ENCODE measurements at places on chromosomes 7 and 10. TPM values are rescaled to one million over a fixed set of nuclear protein-coding genes. Genes with fewer than 3 reads are reported as not detected.

DNA sequence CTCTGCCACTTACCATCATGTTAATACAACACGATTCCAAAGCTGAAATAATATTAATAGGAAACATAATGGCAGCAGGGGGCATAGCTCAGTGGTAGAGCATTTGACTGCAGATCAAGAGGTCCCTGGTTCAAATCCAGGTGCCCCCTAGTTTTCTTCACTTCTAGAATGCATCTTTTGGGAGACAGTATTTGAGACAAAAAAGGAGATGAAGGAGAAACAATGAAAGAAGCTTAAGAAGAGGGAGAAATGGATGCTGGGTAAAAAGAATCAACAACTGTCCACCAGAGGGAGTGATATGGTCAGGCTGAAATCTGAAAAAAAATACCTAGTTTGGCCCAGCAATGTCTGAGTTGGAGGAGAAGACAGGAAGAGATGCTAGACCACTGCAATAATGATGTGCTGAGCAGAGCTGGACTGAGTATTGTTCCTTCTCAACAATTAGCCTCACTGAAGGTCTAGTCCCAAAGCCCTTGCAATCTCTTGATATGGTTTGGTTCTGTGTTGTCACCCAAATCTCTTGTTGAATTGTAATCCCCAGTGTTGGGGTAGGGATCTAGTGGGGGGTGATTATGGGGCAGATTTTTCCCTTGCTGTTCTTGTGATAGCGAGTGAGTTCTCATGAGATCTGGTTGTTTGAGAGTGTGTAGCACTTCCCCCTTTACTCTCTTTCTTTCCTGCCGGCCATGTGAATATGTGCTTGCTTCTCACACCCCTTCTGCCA, 48.3 kb downstream of the ZNF783 start:
- DNase-seq, result no peak

- no peak for DNase-seq
Observed at GRCh38 chr7:114354306-114354705, 60.3 kb upstream of the FOXP2 start.

DNA sequence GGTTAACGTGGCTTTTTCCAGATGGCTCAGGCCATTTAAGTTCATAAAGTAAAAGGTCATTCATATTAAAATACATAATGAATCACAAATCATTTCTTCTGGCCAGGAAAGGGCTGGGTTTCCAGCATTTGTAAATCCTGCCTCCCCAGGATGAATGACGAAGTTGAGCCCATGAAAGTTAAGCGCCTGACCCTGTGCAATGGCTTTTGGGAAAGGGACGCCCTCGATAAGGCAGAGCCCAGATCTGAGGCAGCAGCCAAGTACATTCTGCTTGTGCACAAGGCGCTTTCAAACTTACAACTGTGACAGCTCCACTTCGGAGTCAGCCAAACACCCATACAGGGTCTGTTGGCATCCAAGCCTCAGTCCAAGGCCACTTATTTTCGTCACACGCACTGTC, 2.8 kb downstream of the GIMAP6 start:
- no peak for DNase-seq

DNA sequence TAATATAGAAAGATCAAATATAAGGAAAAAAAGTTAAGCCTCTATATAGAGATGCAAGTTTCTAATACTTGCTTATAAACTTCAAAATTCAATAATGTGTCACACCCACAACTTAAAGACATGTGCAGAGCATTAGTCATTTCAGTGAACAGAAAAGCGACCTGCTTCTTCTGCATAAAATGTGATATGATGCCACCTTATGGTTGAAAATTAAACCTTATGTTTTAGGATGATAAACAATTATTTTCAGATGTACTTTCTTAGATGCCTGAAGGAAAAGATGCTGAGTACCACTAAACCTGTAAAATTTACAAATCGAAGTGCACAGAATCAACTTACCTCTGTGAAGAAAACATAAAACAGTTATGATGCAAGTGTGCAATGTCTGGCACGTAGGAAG, 96.0 kb downstream of the MTERF1 start:
- no peak for DNase-seq

DNA sequence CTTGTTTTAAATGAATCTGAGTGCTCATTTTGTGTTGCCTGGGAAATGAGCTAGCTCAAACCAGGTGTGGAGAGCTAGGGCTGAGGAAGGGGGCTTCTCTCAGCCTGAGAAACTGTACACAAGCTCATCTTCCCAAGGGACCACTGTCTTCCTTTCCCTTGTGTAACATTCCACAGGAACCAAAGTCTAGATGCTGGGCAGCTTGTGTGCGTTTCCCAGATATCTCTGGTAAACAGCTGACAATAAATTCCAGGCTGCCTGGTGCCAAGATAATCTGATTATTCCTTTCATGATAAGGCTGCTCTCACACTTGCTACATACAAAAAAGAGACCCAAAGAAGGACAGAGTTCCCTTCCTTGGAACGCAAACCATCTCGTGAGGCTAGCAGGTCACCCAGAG, 33.1 kb upstream of the MKLN1 start:
- DNase-seq, result peak; percentile 82

DNA sequence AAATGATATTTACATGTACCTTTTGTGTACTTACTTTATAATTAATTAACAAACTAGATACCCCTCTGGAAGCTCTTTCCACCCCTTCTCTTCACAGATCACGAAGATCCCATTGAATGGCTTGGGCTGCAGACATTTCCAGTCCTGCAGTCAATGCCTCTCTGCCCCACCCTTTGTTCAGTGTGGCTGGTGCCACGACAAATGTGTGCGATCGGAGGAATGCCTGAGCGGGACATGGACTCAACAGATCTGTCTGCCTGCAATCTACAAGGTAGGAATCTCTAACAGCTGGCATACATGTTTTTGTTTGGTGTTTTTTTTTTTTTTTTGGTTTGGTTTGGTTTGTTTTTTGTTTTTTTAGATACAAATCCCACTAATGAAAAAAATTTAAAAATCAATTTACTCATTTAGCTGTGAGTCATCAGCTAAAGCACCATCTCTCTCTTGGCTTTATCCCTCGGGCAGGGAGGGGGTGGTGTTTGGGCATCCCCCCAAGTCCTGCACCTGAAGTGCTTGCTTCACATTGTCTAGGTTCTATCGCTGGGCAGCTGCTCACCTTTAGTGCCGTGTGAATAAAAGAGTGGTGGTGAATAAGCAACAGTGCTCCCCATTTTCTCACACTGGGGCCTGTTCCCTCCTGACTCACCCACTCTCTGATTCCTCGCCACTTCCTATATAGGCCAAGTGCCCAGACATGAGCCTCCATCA, 68.9 kb downstream of the MET start:
- DNase-seq, result no peak

- DNase-seq, result no peak
Observed at GRCh38 chr7:85130702-85131101, 56.2 kb downstream of the SEMA3D start.

DNA sequence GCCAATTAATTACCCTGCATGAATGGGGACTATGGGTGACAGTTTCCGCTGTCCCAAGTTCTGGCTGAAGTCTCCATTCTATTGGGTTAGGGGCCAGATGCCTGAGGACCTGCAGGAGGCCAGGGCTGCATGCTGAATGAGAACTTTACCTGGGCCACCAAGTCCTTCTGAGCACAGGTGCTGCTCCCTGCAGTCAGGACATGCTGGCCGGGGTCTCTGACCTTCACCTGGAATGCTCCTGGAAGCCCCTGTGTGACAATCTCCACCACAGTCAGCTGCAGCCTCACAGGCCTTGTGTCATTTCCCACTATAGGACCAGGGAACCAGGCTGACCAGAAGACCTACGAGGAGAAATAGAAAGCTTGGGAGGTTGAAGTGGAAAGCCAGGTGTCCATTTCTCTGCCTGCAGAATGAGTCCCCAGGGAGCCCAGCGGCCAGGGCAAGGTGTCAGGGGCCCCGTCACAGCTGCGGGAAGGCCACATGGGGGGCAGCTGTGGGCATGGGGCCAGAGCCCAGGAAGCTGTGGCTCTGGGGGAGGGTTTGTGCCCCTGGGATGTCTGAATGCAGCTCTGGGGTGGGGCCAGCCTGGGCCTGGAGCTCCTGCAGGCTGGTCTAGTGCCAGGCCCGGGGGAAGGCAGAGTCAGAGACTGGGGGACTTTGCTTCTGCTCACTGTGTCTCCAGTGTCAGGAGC, 5.6 kb upstream of the GIMAP8 start:
- DNase-seq, result peak; percentile 79

Gene EGR2
- total RNA-seq, result 1.7 TPM

Gene FRMPD2
- total RNA-seq, result not detected

Gene ZNF746
- total RNA-seq, result 28.7 TPM

Gene GNAI1
- 84.3 TPM for total RNA-seq

Gene WNT8B
- not detected for total RNA-seq

Gene GRM8
- total RNA-seq, result not detected

Gene ELFN1
- 1.7 TPM for total RNA-seq

Gene HYAL4
- total RNA-seq, result not detected
